Hindlimb muscle (tissue), 1 donor: ENCODE measurements at places on chromosomes 2 and 18. TPM values are rescaled to one million over a fixed set of nuclear protein-coding genes. Genes with fewer than 3 reads are reported as not detected.

Gene ACAA2
- polyA plus RNA-seq: 71.2 TPM

Gene CAVIN2
- polyA plus RNA-seq: 41.4 TPM

Gene HES6
- polyA plus RNA-seq: 22.0 TPM

Gene HNMT
- 26.9 TPM for polyA plus RNA-seq

Gene ABCA12
- 0.14 TPM for polyA plus RNA-seq

Gene IL36G
- not detected for polyA plus RNA-seq

Gene GPR35
- 2.5 TPM for polyA plus RNA-seq

Gene NXPH2
- 13.4 TPM for polyA plus RNA-seq

Gene TUBB8B
- polyA plus RNA-seq: not detected

Gene DHRS9
- 3.0 TPM for polyA plus RNA-seq

Gene CABLES1
- polyA plus RNA-seq: 7.2 TPM

Gene UGT1A3
- not detected for polyA plus RNA-seq

Gene KRTCAP3
- 1.4 TPM for polyA plus RNA-seq

Gene CACNB4
- polyA plus RNA-seq: 6.4 TPM

Gene LYPD6
- 1.2 TPM for polyA plus RNA-seq

Gene LRP2
- polyA plus RNA-seq: 0.05 TPM

Gene ABCG5
- polyA plus RNA-seq: not detected

Gene ANKRD44
- polyA plus RNA-seq: 20.7 TPM

Gene RABL2A
- polyA plus RNA-seq: 18.0 TPM

Gene IL1RL2
- polyA plus RNA-seq: 0.34 TPM

Gene TTC39C
- 4.1 TPM for polyA plus RNA-seq

Gene ZNF385B
- 7.9 TPM for polyA plus RNA-seq

Gene SIX3
- polyA plus RNA-seq: not detected

Gene IL18R1
- 0.50 TPM for polyA plus RNA-seq

Gene GLI2
- 10.8 TPM for polyA plus RNA-seq

Gene CDH19
- 0.92 TPM for polyA plus RNA-seq

Gene UGT1A8
- not detected for polyA plus RNA-seq

Gene OSBPL6
- polyA plus RNA-seq: 4.6 TPM

Gene ITPRIPL1
- polyA plus RNA-seq: 3.5 TPM

Gene FZD7
- 27.5 TPM for polyA plus RNA-seq

Gene IL36B
- polyA plus RNA-seq: not detected

Gene UXS1
- 30.0 TPM for polyA plus RNA-seq

Gene PARD6G
- 7.1 TPM for polyA plus RNA-seq

Gene LYPD1
- 3.3 TPM for polyA plus RNA-seq

Gene PNO1
- polyA plus RNA-seq: 15.5 TPM

Gene PCGF1
- 8.2 TPM for polyA plus RNA-seq

Gene HS1BP3
- polyA plus RNA-seq: 10.3 TPM

Gene EVA1A
- 6.7 TPM for polyA plus RNA-seq

Gene SFTPB
- 0.08 TPM for polyA plus RNA-seq
